ENCODE measurements at places on chromosomes 2 and 18. TPM values are rescaled to one million over a fixed set of nuclear protein-coding genes. Genes with fewer than 3 reads are reported as not detected.

The POTEC gene
- total RNA-seq, result not detected

The FIGLA gene
- not detected for total RNA-seq

The GALNT14 gene
- 0.15 TPM for total RNA-seq

The TTN gene
- total RNA-seq, result 1.8 TPM

The UGT1A5 gene
- 2.4 TPM for total RNA-seq

The TPO gene
- total RNA-seq, result 0.80 TPM

The SULT1C2 gene
- total RNA-seq, result 5.3 TPM

The IL1B gene
- total RNA-seq, result 1.6 TPM

The CYS1 gene
- total RNA-seq, result 0.52 TPM

The FAM210A gene
- 31.0 TPM for total RNA-seq

The THSD7B gene
- total RNA-seq, result 0.05 TPM

The DOCK10 gene
- total RNA-seq, result 17.4 TPM

The CRYGC gene
- not detected for total RNA-seq

The WDFY1 gene
- 50.0 TPM for total RNA-seq

The DNAH6 gene
- total RNA-seq, result 1.8 TPM

The CHRNG gene
- not detected for total RNA-seq

The LONRF2 gene
- total RNA-seq, result 1.7 TPM

The PEX13 gene
- total RNA-seq, result 31.7 TPM

The CNDP1 gene
- not detected for total RNA-seq

The DYNAP gene
- not detected for total RNA-seq

The NRP2 gene
- 25.2 TPM for total RNA-seq

The SCYGR4 gene
- not detected for total RNA-seq

The RFX8 gene
- total RNA-seq, result not detected

The OTX1 gene
- total RNA-seq, result not detected

The EMILIN2 gene
- total RNA-seq, result 17.0 TPM

The METAP1D gene
- 5.8 TPM for total RNA-seq

The FN1 gene
- total RNA-seq, result 315 TPM

The CYP26B1 gene
- 1.0 TPM for total RNA-seq

The ANKRD30BL gene
- not detected for total RNA-seq

The EGR4 gene
- total RNA-seq, result not detected

The C2orf15 gene
- total RNA-seq, result 3.6 TPM

The CCDC68 gene
- total RNA-seq, result 22.3 TPM

The SGPP2 gene
- 54.0 TPM for total RNA-seq

The PROC gene
- total RNA-seq, result 3.4 TPM
